ENCODE measurements at places on chromosomes 12 and 14.

DNA sequence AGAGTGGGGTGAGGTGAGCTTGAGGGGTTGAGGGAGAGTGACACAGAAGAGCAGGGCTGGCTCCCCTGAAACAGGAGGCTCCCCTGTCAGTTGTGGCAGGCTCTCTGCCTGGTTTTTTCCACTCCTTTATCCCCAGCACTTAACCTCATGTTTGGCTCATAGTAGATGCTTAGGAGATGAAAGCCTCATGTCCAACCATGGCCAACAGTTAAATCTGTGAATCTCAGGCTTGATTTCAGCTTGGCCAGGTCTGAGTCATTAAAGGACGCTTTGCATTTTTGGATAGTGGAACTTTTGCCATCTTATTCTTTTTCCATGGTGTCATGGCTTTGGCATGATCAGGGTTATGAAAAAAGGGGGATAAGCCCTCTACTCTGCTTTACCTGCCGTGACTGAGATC is 117.2 kb downstream of the CACNA1C start:
- no peak for DNase-seq

DNA sequence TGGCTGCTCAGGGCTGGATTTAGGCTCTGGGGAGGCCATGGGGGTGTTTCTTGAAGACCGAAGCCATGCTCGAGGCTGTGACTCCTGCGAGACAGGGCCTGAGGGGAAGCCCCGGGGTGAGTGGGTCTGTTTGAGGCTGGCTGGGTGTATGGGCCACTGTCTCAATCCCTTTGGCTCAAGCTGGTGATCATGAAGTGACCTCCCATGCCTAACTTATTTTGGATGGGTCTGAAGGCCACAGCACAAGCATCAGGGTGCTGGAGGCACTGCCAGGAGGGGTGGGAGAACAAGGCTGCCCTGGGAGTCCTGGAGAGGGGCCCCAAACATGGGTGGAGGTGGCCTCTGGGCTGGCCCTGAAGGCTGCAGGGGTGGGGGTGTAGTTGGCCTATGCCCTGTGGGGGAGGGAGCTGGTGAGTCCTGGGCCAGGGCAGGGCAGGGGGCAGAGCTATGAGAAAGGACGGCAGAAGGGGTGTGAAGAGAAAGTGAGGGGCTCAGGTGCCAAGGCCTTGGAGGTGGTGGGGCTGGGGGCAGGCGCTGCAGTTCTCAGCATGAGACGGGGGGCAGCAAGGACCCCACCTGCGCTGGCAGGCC is 100.9 kb downstream of the KIF26A start:
- no peak for DNase-seq

DNA sequence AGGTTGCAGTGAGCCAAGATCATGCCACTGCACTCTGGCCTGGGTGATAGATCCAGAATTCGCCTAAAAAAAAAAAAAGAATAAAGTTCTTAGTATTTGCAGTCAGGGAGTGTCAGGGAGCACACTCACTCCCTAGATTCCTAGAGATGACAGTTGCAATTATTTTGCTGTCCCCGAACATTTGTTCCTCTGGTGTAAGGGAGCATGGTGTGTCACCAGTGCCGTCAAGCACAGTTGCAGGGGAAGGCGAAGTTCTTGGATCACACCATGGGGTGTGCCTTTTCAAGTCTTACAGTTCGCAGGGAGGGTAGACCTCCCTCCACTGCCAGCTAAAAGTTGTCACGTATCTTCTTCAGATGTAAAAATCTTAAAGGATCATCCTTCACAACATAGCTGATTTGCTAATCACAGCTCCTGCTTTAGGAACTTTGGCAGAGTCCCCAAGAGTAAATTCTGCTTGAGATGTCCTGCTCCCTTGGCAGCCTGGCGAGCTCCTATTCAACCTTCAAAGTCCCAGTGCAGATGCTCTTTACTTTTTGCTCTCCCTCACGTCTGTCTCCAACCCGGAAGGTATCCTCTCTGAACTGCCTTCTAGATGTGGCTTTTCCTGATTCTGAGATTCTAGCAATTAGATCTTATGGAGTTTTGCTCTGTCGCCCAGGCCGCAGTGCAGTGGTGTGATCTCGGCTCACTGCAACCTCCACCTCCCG is 11.3 kb downstream of the ACACB start:
- DNase-seq = no peak

DNA sequence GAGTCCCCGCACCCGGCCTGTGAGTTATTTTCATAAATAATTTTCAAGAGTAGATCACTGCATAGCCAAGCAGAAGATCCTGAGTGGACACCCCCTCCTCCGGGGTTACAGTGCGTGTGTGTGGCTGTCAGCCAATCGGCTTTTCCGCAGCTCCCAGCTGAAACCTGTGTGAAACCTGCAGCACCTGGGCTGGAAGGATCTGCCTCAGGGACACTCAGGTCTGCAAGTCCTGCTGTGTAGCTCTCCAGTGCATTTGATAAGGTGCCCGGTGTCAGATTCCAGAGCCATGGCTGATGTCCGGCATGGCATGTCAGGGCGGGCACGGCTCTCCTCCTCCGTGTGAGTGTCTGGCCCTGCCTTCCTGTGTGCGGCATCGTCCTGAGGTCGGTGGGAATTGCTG is 124.8 kb downstream of the GLT1D1 start:
- no peak for DNase-seq

DNA sequence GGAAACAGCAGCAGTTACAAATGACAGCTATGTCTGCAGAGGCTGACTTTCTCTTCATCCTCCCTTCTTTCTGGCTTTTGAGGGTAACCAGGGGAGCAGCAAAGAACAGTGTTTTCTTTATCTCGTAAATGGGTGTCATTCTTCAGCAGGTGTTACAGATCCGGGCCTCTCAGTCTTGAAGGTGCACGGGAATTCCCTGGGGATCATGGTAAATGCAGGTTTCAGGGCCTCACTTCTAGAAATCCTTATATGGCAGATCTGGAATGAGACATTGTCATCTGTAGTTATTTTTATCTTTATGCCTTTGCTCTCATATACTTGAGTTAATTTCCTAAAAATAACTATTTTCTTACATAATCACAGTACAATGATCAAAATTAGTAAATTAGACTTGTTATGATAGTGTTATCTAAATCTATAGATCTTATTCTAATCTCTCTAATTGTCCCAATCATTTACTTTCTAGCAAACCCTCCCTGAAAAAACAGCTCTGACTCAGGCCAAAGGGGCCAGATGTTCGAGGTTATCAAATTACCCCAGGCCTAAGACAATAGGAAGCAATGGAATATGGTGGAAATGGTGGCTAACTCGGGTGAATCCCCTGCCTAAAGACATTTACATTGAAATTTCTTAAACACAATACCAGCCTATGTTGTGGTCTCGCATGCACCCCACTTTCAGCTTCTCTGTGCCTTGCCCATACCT is 145.0 kb downstream of the CAND1 start:
- DNase-seq = no peak

DNA sequence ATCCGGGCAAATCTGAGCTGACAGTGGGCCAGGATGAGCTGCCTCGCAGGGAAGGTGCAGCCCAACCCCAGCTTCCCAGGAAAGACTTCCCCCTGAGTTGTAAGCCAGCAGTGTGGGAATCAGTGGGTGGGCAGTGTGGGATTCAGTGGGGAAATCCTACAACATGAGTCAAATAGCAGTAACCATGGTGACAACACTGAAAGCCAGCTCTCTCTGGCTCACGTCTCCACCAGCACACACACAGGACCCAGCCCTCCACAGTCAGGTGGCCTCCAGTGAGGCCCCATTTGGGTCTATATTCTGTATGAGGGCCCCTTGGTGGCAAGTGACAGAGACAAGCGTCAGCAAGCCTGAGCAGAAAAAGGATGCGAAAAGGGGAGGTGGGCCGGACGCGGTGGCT is 6.0 kb upstream of the LGALS3 start:
- DNase-seq = no peak

- DNase-seq = no peak
These were observed 67.3 kb upstream of the ANO6 start for GRCh38 chr12:45148619-45149018.

- DNase-seq = no peak
These were observed 9.3 kb downstream of the ANKRD33 start for GRCh38 chr12:51897181-51897580.

GRCh38 chr14:79161571-79161970 is 991.4 kb downstream of the NRXN3 start:
- no peak for DNase-seq

- no peak for DNase-seq
These were observed 53.3 kb upstream of the CDKN3 start for GRCh38 chr14:54343272-54344121.

GRCh38 chr12:119802472-119802871 is 74.6 kb downstream of the CIT start:
- DNase-seq = no peak

DNA sequence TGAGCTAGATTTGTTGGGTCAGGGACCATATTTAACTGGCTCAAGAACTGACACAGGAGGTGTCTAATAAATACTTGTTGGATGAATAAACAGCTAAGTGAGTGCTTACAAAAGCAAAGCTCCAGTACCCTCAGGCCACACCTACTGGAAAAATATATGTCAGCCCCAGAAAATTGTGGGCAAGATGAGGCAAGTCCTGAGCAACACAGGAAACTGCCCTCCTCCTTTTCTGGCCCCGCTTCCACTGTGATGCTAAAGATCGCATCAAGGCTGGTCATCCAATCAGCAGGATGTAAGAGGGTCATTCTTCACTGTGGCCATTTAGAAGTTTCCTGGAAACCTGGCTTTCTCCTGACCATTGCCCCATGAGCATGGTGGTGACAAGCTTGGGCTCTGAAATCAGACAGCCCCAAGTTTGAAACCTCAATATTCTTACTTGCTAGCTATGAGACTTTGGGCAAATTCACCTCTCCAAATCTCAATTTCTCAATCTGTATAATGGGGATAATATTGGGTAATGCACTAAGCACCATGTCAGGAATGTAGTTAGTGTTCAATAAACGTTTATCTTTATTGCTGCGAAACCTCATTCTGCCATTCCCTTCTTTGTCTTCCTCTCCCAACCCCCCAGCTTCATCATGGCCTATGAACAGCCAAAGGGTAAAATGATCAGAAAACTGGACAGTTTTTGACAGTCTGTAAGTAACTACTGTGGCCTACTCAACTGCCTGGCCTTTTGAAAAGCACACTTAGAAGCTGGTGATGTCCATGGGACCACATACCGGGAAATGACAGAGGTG is 139.3 kb upstream of the PZP start:
- DNase-seq = no peak

GRCh38 chr12:116000252-116000651 is 277.2 kb downstream of the MED13L start:
- no peak for DNase-seq

DNA sequence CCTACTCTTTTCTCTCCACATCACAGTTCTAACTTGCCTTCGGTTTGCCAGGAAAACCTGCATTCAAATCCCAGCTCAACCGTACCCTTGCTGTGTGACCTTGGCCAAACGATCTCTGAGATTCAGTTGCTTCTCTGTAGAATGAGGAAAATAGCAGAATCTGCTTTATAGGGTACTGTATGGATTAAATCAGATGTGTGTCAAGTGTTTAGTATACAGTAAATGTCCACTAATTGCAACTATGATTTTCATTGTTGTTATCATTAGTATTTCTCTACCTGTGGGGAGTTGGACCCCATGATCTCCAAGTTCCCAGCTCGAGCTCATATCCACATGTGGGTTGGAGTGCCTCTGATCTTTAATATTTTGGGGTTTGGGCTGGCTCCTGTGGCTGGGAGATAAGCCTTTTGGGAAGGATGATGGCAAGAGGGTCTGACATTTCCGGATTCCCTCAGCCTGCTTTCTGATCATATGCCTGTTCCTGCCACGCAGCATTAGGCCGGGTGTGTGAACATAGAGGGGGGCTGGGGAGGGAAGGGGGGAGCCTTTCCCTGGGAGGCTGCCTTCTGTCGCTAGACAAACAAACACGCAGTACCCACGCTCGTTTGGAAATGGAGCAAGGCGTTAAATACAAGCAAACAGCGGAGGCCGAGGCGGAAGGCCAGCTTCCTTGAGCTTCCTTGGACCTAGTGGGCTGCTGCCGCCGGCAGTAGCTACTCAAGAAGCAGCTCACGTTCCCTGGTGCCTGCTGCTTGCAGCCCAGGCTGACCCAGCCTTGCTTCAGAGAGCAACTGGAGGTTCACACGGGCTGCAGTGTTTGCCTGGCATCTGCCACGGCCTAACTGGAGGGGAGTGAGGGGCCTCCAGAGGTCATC is 213.5 kb upstream of the LHX5 start:
- DNase-seq = no peak

All from NAMALWA (cell line).